ENCODE measurements at places on chromosomes 1 and 21.

DNA sequence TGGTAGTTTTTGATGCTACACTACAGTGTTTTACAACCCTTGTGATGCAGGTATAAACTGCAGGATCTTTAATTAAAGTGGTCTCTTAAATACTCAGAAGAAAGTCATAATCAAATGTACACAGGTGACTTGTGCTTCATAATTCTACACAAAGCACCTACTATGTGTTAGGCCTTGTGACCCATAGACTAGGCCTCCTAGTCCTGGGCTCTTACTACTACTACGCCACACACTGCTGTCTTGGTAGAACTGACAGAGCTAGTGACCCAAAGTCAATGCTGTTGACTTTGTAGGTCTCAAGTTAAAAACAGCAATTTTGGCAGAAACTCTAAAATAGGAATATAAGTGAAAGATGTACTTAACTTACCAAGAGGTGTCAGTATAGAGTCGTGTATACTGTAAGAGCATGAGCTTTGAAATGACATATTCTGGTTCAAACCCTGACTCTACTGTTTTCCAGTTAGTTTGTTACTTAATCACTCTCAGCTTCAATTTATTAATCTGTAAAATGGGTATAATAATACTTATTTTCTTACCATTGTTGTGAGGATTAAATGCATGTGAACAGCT, 48.6 kb upstream of the LMO4 start:
- peak; percentile 13 for DNase-seq

- no peak for DNase-seq
These were observed 406.8 kb downstream of the PTBP2 start for GRCh38 chr1:97128426-97128825.

DNA sequence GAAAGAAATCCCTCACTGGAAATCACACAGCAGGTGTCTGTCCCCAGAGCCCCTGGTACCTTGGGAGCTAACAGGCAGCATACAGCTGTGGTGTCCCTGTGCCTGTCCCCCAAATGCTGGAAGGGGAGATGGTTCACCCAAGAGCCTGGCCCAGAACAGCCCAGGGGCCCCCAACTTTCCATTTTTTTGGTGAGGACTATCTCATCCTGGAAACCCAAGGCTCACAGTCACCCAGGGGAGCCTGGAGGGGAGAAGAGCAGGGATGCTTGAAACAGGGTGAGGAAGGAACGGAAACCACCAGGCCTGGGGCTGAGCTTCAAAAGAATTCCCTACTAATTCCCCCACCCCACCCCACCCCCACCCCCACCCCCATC, 3.6 kb downstream of the SDC3 start:
- no peak for DNase-seq

GRCh38 chr1:239189998-239190512, 196.3 kb upstream of the CHRM3 start:
- no peak for DNase-seq

DNA sequence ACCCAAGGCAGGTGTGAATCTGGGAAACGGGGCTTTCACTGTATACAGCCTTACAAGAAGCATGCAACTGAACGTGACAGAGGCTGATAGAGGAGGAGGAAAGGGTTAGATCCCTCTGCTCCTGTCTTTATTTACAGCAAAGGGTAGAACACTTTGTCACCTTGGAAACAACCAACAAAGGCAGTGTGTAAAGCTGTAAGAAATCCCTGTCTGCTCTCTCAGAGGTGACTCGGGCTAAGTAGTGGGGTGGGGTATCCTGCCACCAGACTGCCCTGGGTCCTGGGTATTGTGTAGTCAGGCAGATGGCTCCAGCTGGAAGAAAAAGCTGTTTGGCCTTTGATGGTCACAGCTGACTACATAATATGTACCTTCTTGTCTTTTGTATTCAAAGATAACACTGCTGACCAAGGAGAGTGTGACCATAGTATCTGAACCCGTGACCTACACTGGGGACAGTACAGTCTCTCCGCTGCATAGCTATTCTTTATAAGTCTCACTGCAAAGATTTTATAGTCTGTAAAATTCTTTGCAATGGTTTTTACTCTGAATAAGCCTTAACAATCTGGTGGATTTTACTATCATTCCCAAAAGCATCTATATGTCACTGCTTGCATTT, 22.1 kb upstream of the POU2F1 start:
- no peak for DNase-seq

- DNase-seq: no peak
These were observed at the start of gene SLC9C2 for GRCh38 chr1:173603056-173603591. Gene SLC9C2, minus strand, starts transcription at chr1:173603072. Its CDS starts 1,296 bp downstream, at chr1:173601776.

GRCh38 chr21:34797921-34798535, 129.2 kb downstream of the CLIC6 start:
- DNase-seq: peak; percentile 67

DNA sequence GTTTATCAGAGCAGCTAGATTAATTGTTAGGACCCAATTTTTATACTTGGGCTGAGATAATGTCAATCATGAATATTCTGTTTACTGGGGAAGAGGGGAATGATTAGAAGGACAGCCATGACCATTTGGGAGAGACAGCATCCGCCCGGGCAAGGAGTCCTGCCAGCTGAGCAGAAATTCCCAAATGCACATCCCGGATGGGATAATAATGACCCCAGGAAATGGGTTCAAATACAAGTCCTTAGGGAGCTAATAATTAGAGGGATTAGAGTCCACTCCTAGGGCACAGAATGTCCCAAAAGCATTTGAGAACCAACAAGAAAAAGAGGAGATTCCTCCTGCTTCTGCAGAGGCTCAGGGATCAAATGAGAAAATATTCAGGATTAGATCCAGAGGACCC, 115.9 kb downstream of the LRRC53 start:
- no peak for DNase-seq

- no peak for DNase-seq
These were observed 9.6 kb upstream of the ECM1 start for GRCh38 chr1:150498342-150498741.
